ENCODE measurements at places on chromosomes 1 and 21.
A peak's percentile ranks its signal among the peaks of the same experiment; 100 is the strongest.

- peak; percentile 83 for DNase-seq
Observed at GRCh38 chr1:235093696-235094592, 34.7 kb downstream of the TOMM20 start.

DNA sequence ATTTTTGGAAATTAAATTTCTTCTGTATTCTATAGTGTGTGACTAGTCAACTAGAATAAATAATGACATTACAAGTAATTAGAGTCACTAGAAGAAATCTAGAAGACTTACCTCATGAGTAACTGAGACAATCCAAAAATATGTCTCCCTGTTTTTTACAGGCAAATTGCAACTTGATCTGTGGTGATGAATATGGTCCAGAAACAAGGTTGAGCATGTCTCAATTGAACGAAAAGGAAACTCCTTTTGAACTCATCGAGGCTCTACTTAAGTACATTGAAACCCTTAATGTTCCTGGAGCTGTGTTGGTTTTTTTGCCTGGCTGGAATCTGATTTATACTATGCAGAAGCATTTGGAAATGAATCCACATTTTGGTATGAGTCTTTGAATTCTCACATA is 36.7 kb downstream of the DHX9 start:
- no peak for DNase-seq

DNA sequence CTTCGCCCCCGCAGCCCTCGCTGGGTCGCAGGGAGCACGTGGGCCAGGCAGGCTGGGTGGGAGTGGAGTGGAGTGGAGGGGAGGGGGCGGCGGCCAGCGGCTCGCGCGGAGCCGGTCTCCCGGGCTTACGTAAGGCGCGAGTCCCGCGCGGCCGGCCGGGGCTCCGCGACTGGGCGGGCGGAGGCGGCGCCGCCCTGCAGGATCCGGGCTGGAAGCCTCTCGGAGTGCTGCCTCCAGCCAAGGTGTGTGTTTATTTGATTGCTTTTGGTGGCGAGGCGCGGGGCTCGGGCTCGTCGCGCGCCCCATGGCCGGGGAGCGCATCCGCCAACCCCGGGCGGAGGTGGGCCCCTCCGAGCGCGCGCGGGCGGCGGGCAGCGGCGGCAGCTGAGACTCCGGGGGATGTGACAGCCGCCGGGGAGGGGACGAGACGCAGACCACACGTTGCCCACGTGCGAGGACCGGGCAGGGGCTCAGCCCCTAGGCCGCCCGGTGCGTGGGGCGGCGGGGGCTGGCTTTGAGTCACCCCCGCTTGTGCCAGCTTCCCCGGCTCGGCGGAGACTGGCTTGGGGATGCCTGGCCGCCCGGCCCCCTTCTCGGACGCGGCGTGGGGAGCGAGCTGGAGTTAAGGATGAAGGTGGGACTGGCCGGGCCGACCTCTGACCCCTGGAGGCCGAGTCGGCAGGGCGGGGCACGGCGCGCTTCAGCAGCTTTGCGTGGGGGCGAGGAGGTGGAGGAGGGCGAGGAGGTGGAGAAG is 402 bp upstream of the AK4 start:
- DNase-seq: peak; percentile 34

DNA sequence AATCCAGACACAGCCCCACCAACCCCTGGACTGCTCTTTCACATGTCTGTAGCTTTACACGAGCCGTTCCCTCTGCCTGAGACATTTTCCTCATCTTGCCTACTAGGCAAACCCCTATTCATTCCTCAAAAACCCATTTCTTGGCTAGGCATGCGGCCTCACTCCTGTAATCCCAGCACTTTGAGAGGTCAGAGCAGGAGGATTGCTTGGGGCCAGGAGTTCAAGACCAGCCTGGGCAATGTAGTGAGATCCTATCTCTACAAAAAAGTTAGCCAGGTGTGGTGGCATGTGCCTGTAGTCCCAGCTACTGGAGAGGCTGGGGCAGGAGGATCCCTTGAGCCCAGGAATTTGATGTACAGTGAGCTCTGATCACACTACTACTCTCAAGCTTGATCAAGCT is 5.2 kb upstream of the AUNIP start:
- no peak for DNase-seq

DNA sequence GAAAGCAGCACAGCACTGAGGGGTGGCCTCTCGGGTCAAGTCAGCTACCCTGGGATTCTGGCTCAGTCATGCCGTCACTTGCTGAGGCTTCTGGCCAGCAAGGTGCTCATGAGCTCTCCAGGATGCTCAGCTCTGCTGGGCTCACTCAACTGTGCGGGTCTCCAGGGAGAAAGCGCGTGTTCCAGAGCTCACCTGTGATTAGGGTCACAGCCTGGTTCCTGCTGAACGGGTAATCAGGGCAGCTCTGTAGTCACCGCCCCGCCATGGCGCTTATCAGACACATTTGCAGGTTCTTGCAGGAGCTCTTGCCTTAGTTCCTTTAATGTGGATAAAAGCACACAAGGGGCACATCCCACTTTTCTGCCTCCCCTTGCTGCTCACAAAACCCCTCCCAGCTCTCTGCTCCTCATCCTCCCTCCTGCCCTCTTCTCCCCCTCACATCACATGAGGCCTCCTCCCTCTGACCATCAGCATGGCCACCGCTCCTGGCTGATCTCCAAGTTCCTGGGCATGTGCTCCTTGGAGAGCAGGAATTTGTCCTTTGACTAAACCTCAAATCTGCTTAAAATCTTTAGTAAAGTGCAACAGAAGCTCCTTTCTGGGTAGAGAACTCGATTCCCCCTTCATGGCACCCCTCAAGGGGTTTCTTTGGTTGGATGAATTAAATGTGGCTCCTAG is 2.0 kb downstream of the PCP4 start:
- no peak for DNase-seq

DNA sequence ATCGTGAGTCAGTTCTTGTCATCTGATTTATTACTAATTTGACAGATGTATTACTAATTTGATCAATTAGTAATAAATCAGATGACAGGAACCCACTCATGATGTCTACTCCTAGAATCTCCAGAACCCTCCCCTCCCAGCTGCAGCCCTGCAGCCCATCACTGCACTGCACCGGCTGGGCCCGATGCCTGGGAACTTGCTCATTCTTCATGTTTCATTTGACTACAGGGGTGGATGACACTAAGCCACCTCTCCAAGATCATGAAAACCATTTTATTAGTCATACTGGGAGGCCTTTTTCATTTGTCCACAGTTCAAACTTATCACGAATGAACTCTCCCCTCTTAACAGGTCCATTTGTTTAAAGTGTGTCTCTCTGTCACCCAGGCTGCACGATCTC is 41.0 kb downstream of the KCNH1 start:
- DNase-seq: no peak

DNA sequence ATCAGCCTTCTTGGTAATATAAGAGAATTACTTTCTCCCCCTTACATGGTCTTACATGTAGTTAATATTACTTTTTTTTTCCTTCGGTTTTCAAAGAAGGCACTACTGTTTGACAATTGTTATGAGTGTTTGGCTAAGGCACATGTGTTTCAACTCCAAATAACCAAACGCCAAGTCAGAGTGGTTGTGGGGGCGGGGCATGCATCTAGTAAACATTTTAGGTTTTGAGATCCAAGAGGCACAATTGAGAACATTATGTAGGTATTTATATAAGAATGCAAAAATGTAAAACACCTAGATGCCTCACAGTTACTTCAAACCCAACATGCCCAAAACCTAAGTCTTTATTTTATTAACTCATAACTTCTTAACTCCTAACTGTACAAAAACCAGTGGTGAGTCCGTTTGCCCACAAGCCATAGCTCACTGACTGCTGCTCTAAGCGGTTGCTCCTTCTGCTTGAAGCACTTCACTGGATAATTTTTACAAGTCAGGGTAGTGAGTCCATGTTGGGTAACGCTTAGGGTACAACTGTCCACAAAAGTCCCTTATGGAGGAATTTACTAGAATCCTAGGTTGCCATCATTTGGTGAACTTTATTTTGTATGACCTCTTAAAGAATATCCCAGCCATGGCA is 189.9 kb downstream of the HUNK start:
- DNase-seq: no peak

- no peak for DNase-seq
Observed at GRCh38 chr1:6827079-6827478, 41.8 kb downstream of the CAMTA1 start.

- DNase-seq: no peak
Observed at GRCh38 chr1:230957580-230957989, 21.1 kb downstream of the TTC13 start.

DNA sequence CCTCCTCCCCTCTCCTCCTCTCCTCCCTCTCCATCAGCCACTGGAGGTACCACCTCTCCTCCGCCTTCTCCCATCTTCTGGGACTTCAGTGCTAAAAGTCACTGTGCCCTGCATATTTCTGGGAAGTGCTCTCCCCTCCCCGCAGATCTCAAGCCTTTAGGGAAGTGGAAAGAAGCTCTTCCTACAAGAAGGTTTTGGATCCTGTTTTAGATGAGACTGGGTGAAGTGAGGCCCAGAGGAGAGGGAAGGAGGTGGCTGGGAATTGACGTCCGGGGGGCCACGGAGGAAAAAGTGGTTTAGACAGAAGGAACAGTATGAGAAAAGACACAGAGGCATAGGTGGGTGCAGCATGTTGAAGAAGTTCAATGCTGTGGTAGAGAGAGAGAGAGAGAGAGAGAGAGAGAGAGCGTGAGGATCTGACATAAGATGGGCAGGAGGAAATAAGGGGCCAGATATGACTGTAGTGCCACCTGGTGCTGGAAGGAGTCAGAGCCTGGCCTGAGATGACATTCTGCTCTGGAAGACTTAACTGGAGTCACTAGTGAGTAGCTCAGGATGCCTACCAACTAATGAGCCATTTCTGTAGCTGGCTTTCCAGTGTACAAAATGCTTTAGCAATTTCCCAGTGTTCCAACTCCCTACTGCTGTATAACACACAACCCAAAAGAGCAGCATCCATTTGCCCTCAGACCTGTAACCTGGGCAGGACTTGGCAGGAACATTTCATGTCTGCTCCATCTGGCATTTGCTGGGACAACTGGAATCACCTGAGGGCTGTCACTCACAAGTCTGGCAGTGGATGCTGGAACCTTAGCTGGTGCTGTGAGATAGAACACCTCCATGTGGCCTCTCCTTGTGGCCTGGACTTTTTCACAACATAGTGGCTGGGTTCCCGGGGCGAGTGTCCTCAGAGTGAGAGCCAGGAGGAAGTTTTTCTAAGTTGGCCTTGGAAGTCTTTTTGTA is 16.6 kb upstream of the ZSCAN20 start:
- peak; percentile 71 for DNase-seq

DNA sequence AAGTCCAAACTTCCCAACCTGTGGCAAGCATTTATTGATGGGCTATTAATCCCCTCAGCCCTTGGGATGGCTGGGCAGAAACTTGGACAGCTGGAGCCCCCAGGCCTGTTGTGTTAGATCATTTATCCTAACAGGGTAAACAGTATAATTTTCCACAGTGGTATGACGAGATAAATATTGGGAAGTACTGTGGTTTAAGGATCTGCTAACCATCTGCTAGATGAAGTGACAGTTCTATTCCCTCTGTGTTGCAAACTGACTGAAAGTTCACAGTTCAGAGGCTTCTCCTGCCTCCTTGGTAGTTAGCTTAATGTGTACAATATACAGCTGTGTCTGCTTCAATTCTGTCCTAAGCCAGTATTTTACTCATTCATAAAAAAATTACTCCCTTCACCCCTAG is 127.5 kb upstream of the CHODL start:
- no peak for DNase-seq

- no peak for DNase-seq
Observed at GRCh38 chr1:223175032-223175431, 32.0 kb upstream of the TLR5 start.

GRCh38 chr1:13818926-13819325 is 118.9 kb downstream of the PRDM2 start:
- no peak for DNase-seq

DNA sequence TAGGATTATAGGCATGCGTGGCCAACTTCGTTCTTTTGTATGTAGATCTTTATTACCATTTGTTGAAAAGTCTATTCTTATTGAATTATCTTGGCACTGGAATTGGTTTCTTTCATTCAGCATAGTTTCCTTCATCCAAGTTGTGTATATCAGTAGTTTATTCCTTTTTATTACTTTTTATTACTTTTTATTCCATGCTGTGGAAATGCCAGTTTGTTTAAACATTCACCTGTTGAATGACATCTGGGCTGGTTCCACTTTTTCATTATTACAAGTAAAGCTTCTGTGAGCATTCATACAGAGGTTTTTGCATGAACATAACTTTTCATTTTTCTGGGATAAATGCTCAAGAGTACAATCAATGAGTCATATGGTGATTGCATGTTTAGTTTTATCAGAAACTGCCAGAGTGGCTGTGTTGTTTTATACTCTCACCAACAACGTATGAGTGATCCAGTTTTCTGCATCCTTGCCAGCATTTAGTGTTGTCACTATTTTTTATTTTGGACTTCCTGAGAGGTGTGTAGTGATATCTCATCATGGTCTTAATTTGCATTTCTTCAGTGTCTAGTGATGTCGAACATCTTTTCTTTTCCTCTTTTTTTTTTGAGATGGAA is 28.6 kb downstream of the PTPRU start:
- no peak for DNase-seq

DNA sequence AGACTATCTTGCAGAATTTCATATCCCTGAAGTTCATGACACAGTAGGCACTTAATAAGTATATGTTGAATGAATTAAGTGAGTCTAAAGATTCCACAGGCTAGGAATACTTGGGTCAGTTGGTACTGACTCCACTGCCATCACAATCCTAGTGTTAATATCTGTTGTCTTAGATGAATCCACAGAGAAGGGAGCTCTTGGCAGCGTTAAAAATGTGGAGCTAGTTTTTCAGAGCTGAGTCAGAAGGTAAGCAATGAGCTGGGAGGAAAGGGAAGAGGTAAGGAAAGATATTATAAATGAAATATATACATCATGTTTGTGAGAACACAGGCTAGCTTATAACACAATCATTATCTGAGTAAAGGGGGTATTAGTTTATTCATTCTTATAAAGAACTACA is 21.8 kb upstream of the GORAB start:
- no peak for DNase-seq

DNA sequence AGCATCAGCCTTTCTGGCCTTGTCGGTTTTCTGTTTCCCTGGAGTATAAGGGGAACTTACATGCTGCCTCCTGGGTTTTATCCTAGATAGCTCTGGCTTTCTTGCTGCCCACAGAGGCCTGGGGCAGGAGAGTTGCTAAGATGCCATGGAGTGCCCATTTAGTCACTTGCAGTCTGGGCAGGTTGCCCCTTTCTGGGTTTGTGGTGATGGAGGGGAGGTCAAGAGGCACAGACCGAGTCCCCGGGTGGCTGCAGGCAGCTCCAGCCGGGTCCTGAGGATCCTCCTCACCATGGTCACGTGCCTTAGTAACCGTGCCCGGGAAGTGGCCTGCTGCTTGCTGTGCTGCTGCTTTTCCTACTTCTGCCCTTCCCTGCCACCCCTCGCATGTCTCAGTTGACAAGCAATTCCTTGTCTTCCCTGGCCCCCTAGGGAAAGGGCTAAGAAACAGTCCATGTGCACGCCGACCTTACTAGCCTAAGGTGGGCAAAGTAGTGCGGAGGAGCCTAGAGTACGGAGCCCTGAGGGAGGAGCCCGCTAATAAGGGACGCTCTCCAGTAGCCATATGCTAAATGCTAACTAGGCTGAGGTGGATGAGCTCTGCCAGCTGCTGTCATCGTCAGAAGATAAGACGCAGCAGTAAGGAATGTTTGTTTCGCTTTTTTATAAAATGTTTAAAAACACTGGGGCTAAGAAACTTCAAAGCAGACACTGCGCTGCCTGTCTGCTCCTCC is 34.8 kb downstream of the CLCA1 start:
- DNase-seq: peak; percentile 45
